Substantia nigra (tissue), 51 donors: ENCODE measurements at places on chromosomes 13 and 19.

DNA sequence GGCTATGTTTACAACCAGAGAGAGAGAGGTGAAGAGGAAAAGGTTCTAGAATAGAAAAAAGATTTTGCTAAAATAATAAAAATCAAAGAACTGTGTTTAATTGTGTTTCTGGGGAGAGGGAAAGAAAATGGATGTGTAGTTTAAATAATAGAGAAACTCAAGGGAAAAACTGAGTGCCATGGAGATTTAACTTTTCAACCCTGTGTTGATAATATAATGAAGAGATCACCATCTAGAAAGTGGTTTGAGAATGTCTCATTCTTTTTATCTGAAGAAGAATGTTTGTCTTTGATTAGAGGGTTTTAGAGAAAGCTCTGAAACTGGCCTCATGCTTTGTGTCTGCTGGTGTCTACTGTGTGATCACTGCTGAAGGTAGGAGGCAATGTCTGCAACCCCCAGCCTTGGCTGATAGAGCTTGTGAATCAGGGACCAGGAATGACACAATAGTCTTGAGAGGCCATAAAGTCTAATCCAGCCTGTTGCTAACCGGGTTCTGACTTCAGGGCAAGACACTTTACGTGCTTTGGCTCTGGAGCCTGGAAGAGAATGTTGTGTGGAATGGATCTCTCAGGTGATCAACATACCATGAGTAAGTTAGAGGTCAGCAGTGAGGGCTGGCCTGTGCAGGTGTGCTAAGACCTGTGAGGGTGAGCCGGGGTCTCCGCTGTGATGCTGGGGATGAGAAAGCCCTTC, 5.4 kb downstream of the COL4A2 start:
- no peak for DNase-seq

- no peak for DNase-seq
Measured at GRCh38 chr13:38970380-38971051, 20.1 kb downstream of the STOML3 start.

DNA sequence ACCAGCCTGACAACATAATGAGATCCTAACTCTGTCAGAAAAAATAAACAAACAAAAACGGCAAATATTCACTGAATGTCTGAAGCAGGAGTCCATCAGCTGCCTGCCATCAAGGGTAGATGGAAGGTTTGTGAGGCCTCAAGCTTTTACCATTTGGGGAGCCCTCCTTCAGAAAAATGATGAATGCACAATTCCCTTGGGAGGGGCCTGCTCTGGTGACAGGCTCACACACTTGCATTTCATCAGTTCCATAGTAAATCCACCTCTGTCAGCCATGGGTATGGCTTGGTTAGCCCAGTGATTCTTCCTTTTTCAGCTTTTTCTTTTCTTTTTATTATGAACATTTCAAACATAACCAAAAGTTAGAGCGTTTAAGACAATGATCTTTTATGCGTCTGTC, 26.3 kb upstream of the KATNAL1 start:
- no peak for DNase-seq

- no peak for DNase-seq
Measured at GRCh38 chr19:29571181-29571580, 34.9 kb upstream of the POP4 start.

DNA sequence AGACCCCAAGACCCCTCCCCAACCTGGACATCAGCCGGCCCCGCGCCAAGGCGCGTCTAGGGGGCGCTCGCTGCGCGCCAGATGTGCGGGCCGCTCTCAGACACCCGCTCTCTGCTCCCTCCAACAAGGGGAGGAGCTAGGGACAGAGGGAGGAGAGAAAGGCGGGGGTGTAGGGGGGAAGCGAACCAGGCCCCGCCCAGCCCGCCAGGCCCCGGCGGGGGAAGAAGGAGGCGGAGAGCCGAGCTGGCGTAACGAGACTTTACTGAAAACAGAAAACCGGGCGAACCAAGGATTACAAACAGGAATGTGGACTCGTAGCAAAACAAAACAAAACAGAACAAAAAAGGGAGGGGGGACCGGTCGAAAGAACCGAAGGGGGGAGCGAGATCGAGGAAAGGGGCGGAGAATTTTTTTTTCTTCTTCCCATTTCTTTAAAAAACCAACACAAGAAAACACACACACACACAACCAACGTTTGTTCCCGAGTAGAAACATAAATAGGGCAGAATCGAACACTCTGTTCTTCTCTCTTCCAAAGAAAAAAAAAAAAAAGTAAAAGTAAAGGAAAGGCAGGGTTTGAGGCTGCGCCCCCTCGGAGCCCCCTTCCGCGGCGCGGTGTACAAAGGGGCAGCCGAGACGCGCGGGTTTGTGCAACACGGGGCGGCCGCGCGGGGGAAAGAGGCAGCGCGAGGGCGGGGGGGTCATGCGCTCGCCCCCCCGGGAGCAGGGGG, 1.7 kb downstream of the JUND start:
- DNase-seq = peak; percentile 82

GRCh38 chr13:39129213-39129612, 91.0 kb downstream of the NHLRC3 start:
- DNase-seq = no peak

DNA sequence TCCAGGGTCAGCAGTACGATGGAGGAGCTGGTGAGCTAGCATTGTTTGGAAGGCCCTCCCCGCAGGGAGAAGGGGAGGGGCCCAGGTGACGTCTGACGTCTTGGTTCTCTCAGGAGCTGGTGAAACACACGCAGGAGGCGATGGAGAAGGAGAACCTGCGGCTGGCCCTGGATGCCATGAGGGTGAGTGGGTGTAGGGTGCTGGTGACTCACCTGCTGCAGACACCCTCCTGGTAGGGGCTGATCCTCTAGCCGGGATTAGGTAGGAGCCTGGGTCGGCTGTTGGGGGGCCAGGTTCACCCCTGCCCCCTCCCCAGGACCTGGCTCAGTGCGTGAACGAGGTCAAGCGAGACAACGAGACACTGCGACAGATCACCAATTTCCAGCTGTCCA, 55.8 kb downstream of the VAV1 start:
- no peak for DNase-seq

DNA sequence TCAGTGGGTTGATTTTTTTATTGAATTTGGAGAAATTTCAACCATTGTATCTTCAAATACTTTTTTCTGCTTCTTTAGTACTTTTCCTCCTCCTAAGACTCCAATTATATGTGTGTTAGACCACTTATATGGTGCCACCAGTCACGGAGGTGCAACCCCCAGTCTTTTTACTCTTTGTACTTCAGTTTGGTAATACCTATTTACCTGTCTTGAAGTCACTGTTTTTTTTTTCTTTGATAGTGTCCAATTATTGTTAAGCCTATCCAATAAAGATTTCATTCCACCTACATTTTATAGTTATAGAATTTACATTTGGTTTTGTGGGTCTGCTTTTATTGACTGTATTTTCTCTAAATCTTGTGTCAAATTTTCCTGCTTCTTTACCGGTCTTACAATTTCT, 14.9 kb downstream of the ZNF283 start:
- DNase-seq = no peak

- no peak for DNase-seq
Measured at GRCh38 chr13:20193907-20194631, 1.3 kb upstream of the GJB2 start.

DNA sequence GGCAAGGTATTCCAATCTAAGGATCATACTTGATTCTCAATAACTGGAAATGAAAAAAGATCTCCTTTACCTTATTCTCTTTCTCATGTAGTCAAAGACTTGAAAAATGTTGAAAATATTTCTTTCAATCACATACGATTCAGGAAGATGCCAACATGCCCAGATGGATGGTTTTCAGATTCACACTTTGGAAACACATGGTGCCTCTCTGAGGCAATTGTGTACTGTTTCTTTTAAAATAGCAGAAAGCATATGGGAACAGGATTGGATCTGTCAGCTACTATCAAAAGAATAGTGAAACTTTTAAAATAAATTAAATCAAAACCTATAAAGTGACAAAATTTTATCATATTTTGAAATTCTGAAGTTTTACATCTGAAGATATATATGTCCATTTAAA, 222.4 kb downstream of the SPRY2 start:
- no peak for DNase-seq

GRCh38 chr13:48253849-48254248, 20.8 kb downstream of the ITM2B start:
- no peak for DNase-seq

DNA sequence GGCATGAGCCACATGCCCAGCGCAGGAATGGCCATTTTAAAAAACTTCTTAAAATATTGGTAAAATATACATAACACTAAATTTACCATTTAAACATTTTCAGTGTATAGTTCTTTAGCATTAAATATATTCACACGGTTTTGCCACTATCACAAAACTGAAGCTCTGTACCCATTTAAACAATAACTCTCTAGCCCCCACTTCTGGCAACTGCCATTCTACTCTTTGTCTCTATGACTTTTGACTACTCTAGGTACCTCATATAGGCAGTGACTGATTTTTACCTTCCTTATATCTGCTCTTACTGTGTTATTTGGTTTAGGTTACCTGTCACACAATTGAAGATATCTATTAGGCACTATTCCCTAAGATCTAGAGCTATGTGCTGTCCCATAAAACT, 2.3 kb upstream of the KBTBD7 start:
- no peak for DNase-seq

GRCh38 chr19:372306-372890, 27.8 kb upstream of the MIER2 start:
- DNase-seq = peak; percentile 7

DNA sequence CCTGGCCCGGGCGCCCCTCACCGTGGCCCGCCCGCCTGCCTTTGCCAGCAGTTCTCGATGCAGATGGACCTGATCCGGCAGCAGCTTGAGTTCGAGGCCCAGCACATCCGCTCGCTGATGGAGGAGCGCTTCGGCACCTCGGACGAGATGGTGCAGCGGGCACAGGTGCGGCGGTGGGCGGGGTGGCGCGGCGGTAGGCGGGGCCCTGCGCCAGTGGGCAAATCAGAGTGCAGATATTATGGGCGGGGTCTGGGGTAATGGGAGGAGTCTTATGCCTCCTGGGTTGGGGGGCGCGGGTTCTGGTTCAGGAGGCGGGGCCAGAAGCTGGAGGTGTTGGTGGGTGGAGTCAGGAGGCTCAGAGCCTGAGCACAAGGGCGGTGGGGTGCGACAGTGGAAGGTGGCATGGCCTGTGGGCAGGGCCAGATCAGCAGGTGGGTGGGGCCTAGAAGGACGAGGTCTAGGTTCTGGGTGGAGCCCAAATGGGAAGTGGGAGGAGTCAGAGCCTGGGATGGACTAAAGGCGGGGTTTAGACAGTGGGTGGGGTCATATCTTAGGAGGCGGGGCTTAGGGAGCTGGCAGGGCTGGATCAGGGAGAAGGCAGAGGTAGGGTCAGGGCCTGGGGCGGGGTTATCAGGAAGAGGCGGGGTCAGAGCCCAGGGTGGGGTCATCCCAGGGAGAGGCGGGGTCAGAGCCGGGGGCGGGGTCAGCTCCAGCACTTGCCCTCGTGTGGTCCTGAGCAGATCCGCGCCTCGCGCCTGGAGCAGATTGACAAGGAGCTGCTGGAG, 5.6 kb downstream of the APC2 start:
- peak; percentile 36 for DNase-seq

DNA sequence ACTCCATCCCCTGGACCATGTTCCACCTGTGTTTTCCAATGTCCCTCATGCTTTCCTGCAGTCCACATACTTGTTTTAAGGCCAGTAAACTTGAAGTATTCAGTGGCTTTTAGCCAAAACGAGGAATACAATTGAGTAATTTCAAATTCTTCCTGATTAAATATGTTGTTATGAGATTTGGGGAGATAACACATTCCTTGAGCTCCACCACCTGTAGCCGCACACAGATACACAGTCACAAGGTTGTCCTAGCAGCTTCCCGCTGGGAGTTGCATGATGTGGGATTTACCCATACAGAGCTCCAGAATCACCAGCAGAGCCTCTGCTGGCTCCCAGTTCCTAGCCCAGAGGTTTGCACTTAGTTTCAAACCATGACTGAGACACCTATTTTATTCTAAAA, 53.6 kb upstream of the FRY start:
- DNase-seq = no peak

GRCh38 chr19:39497996-39498797, 550 bp upstream of the DLL3 start:
- DNase-seq = no peak

DNA sequence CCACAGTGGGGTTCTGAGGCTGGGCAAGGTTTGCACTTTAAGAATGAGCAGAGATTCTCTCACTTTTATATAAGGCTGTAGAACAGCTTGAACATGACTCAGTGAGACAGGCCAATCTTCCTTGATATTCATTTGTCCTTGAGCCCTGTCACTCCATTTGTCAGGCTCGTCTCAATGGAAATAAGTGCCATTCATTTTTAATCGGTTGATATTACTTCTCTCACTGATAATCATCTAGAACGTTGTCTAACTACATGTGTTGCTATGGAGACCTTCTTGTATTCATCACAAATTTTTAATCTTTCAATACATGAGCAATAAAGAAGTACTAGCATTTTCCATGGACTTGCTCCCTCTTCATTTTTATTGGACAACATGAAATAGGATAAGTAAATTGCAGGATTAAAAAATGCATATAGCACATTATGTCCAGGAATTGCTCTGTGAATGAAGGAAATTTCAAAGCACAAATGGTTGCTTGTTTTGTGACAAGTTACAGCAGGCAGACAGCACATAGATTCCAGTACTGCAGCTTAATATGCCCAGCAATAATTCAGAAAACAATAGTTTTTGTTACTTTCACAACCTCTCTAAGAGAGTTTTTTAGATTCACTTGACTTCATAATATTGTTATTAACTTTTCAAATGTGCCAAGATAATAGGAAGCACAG, 1178.4 kb upstream of the ATXN8OS start:
- DNase-seq = no peak

GRCh38 chr19:33390908-33391630, 17.6 kb downstream of the CEBPG start:
- DNase-seq = no peak

- DNase-seq = no peak
Measured at GRCh38 chr13:31042481-31043165, 110.2 kb downstream of the TEX26 start.

DNA sequence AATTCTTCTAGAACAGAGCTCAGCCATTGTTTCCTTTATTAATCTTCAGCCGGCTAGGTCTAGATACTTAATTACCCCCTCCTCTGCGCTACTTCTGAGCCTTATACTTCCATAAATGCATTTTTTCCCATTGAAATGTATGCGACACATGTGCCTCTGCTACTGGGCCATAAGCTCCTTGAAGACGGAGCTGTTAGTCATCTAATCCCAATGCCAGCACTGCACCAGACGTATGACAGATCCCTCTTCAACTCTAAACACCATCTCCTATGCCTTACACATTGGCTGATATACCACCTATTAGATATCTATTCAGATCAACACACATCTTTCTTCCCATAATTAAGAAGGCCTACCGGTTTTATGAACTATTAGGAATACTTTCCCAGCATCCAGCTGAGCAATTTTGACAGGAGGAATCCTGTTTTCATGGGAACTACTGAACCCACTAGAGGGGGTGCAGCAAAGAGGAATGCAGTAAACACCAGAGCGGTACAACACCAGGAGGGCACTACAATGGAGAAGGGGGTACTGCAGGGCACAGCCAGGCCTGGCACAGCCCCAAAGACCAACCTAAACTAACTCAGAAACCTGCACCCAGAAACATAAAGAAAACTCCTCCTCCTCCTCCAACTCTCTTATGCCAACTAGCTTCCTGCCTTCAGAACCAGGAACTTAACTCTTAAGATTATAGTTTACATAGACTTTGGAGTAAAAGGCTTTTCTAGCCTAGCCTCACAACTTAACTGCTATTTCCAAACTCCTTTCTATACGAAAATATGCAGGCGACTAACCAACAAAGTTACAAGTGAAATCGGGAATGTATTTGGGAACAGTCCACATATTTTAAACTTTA, 18.7 kb downstream of the STK24 start:
- no peak for DNase-seq

GRCh38 chr19:43435775-43436174, 21.1 kb downstream of the TEX101 start:
- no peak for DNase-seq

GRCh38 chr19:57403737-57404563, 7.0 kb upstream of the ZNF17 start:
- DNase-seq = no peak
